ENCODE measurements at places on chromosomes 11 and 22.

GRCh38 chr11:127379686-127380085, 379.1 kb upstream of the KIRREL3 start:
- DNase-seq = no peak

GRCh38 chr11:113274713-113275582, 39.4 kb upstream of the TTC12 start:
- DNase-seq = no peak

- DNase-seq = no peak
These were observed 60.7 kb upstream of the ALKBH3 start for GRCh38 chr11:43819926-43820325.

DNA sequence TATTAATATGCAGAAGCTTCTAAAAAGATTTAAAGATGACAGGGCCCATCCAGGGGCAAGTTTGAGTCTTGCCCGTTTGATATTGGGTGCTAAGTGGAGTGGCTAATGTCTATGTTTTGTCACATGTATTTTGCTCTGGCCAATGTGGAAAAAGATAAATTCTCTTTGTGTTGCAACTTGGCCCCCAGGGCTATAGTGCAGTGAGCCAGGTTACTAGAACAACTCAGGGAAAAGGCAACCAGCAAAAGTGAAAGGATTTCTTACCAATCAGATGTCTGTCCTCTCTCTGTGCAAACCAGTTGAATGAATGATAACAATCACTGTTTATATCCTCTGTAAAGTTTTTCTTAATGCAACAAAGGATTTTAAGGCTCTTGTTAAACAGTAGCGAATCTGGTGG, 4.6 kb upstream of the CLNS1A start:
- no peak for DNase-seq

GRCh38 chr11:28011813-28012212, 96.1 kb downstream of the KIF18A start:
- no peak for DNase-seq

DNA sequence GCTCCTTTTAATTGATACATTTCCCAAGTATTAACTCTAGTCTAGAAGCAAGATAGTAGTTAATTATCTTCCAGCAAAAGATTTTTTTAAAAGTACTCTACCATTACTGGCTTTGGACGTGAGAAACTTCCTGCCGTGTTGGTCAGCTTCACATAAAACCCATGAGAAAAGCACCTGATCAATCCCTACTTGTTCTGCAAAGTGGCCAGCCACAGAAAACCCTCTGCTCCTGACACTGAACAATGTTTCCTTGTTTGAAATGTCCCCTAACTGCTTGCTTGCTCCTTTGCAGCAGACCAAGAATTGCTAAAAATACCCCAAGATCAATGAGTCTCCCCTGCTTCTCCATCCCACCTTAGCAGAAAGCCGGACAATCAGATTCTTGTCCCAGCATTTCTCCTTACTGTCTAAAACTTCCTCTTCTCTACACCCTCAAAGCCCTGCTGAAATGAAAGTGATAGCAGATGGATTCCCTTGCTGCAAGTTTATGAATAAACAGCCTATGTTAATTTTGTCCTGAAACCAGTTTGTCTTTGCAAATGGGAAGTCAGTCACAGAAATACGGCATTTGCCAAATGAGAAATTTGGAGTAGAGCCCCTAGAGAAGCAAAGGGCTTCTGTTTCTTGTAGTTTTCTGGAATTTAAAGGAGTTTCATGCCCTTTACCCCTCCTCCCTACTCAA, 207.1 kb upstream of the ARHGAP20 start:
- DNase-seq = no peak

DNA sequence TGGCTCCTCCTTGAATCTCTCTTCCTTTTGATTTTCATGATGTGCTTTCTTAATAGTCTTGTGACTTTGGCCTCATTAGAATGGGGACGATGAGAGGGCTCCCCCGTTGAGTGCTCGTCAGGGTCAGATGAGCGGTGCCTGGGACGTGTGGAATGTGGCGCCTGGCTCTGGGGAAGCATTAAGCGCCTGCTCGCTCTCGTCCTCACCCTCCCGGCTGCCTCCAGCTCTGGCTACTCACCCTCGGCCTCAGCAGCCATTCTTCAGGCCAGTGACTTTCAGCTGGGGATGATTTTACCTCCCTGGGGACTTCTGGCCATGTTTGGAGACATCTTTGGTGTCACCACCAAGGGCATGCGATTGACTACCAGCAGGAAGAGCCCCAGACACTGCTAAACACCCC, 69.7 kb downstream of the RPS6KA4 start:
- DNase-seq = no peak

- DNase-seq = no peak
These were observed 46.0 kb downstream of the FBXO7 start for GRCh38 chr22:32520612-32521011.

GRCh38 chr11:68664141-68664540, 20.2 kb upstream of the GAL start:
- DNase-seq = no peak

- no peak for DNase-seq
These were observed 106.7 kb upstream of the CCT8L2 start for GRCh38 chr22:16699326-16699725.

DNA sequence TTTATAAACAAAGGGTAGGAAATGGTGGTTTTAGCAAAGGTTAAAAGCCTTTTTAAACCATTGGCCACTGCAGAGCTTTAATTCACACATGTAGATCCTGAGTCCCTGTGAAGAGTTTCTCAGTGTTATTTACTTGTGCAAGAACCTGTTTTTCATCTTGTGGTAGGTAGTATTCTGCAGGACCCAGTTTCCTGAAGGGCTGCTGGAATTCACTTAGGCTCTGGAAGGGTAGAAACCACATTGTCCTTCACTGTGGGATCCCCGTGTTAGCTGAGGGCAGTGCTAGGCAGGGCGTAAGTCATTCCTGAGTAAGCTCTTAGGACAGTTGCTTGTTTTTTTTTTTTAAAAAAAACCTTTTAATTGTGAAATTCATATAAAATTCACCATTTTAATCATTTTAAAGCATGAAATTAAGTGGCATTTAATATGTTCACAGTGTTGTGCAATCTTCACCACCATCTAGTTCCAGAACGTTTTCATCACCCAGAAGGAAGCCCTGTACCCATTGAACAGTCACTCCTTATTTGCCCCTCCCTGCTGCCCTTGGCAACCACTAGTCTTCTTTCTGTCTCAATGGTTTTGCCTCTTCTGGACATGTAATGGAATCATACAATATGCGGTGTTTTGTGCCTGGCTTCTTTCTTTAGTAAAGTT, 77.7 kb downstream of the C22orf31 start:
- no peak for DNase-seq

GRCh38 chr11:59758401-59759037, 3.3 kb downstream of the STX3 start:
- no peak for DNase-seq

Data from NCI-H2081 treated with DMSO at 0.1 percent for 48 hours (cell line).